ENCODE measurements at places on chromosomes 6 and 20.

DNA sequence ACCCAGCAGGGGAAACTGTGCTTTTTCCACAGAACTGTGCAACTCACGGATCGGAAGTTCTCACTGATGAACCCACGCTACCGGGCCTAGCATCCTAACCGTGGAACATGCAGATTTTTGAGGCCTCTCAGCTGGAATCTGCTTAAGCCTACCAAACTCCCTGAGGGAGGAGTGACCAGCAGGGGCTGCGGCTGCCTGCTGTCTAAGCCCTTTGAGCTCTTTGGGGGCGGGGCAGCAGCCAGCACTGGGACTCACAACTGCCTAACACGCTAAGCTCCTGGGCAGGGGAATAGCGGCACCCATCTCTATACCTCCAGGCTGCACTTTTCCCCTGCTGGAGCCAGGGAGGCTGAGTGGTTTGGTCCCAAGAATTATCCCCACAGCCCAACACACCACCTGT lies 20.4 kb upstream of the METTL24 start:
- no peak for DNase-seq

DNA sequence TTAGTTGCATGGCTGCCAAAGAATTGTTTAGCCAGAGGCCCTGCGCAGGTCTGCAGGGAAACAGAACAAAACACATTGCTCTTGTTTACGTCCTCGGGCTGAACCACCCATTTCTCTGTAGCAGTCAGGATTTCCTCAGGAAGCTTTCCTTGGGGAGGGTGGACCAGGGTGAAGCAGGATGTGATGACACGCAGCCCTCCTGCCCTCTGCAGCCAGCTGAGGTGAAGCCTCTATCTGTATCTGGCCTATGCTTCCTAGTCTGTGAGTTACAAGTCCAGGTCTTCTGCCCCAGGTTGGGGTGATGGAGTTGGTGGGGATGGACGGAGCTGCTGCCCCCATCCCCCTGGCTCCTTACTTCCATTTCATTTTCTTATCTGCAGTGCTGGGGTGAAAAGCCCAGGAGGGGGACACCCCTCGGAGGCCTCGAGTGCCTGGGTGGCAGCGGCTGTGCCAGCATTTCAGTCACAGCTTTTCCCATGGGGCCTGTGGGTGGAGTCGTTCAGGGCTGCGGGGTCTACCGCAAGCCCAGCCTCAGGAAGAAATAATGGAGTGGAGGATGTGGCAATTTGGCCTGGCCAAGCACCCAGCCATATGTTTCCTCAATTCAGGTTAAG lies 24.9 kb downstream of the SASH1 start:
- no peak for DNase-seq

GRCh38 chr6:144335914-144336313 lies 50.8 kb downstream of the UTRN start:
- no peak for DNase-seq

- no peak for DNase-seq
These were observed 32.3 kb downstream of the SNX9 start for GRCh38 chr6:157855325-157855724.

DNA sequence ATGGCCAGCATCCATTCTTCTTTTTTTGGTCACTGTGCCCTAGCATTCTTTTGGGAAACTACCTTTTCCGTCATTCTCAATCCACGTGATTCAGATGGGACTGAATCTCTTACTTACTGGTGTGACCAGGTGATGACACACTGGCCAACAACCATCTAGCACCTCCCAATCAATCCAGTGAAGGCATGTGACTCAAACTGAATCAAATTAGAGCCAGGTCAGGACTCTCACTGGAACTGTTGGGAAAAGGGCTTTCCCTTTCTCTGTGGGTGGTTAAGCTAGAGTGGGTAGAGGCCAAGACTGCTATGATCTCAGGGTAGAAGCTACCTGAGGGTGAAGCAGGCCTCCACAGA lies 36.2 kb upstream of the ZMYND8 start:
- DNase-seq = no peak

- DNase-seq = no peak
These were observed 1343.3 kb upstream of the GJE1 start for GRCh38 chr6:140789466-140789865.

DNA sequence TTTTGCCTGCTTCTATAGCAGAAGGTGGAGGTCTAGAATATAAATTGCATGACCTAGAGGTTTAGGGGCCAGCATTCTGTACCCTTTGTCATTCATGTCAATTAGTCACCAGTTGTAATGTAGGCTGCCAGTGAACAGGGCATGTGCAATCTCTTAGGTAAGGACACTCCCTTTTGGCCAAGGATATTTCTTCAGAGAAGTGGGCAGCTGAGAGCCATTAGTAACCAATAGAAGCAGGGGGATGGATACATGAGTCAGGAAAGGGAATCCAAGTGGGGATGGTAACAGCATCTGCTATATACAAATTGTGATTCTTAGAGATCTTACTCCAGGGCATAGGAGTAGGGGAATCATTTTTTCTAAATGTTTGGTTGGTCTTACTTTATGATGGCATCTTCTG lies 494.2 kb upstream of the JAG1 start:
- no peak for DNase-seq

DNA sequence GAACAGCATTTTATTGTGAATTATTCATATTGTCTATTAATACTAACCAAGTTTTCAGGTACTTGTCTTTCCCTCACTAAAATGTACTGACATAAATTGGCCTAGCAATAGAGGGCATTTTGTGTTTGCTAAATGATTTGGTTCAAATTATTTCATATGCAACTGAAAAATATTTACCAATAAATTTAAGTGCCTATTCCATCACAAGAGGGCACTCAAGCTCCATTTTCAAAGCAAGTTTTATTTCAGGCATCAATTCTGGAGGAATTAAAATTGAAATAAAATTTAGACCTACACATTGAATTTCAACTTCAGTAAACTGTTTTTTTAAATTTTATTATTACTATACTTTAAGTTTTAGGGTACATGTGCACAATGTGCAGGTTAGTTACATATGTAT lies 114.3 kb upstream of the SYNCRIP start:
- DNase-seq = no peak

DNA sequence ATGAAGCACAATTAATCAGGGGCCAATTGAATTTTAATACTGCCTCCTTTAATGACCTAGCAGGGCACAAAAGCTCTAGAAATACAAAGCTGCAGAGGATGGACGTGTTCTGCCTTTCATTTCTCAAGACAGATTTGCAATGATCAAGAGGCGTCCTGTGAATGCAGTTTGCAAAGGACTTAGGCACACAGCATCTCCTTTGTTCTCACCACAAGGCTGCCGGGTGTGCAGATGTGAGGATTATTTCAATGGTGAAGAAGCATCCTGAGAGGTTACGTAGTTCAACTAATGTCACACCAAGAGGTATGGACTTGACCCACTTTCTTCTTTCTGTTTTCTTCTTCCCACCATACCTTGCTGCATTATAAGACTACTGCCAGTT lies 42.9 kb upstream of the SPTLC3 start:
- no peak for DNase-seq

DNA sequence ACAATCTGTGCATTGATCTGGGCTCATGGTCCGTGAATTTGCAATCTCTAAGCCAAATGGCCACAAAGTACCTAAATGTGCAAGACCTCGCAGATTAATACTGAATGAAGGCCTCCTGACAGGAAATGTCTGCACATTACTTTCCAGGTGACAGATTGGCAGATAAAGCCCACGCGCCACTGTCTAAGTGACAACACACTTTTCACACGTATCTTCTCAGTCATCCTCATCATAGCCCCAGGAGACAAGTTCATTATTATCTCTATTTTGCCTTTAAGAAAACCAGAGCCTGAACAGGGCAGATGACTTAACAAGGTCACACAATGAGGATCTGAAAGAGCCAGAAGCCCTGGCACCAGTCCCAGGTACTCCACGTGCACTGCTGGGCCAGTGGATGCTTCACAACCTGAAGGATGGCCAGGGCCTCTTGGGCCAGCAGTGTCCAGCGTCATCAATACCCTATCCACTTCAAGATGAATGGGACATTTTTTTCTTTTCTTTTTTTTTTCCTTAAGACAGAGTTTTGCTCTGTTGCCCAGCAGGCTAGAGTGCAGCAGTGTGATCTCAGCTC lies 266.3 kb downstream of the PTPRT start:
- no peak for DNase-seq

DNA sequence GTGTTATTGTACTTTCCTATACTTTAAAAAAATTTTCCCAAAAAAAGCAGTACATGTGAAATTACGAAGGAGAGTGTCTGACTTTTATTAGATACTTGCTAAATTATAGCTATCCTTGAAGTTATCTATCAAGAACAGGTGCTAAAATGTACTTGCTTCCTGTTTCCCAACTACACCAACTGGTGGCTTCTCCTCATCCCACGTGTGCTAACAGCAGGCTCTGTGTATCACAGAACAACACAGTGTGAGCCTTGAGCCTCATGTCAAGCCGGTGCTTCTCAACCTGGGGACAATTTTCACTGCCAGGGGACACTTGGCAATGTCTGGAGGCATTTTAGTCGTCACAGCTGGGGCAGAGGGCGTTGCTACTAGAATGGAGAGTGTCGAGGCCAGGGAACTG lies 36.2 kb upstream of the CDYL start:
- DNase-seq = no peak

GRCh38 chr6:67608099-67608749 lies 1026.9 kb upstream of the ADGRB3 start:
- no peak for DNase-seq

- no peak for DNase-seq
These were observed 1.6 kb upstream of the NCOA7 start for GRCh38 chr6:125789167-125789566.

DNA sequence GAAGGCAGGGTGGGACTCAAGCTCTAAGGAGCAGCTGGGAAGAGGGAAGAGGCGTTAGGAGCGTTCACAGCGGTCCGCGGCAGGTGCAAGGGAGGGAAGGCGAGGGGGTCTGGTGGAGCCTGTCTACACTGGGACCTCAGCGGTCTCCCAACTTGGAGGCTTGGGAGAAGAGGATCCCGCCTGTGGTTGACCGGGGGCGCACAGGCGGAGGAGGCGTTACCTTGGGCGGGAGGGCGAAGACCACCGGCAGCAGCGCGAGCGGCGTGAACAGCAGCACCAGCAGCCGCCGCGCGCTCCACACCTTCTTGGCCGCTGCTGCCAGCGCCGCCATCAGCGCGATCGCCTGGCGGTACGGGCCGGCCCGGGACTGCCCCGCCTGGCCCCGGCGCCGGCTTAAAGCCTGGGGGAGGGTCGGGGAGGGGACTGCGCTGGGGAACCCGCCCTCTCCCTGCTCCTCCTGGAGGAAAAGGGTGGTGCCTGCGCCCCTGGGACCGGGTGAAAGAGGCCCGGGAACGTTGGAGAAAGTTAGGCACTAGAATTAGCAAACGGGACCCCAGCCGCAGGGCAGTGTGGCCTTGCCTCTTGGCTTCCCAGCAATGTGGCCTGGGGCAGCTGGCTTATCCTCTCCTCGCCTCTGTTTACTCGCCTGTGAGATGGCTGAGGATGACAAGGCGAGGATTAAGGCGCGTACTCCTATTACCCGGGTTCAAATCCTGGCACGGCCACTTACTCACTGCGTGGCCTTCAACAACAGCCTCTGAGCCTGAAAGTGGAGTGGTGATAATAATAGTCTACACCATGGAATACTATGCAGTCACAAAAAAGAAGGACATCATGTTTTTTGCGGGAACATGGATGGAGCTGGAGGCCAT lies at the start of gene SLC13A3:
TSS of gene SLC13A3 (minus strand) at position 369 of the 872 bp plus-strand sequence. CDS start at position 331, 38 bp downstream.
- DNase-seq = no peak

- DNase-seq = no peak
These were observed 1.1 kb upstream of the ADIG start for GRCh38 chr20:38579921-38580320.

DNA sequence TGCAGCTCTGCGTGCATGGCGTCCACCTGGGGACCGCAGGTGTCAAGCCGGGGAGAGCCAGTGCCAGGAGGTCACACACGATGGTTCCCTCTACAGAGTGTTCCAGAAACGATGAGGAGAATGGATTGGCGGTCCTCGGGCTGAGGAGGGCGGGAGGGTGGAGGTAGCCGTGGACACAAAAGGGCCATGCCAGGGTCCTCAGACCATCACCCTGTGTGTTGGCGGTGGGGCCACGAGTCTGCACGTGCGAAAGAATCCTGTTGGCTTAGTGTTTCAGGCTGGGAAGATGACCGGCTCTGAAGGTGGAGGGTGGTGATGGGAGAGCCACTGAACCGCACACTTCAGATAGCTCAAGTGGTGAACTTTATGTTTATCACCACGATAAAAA lies 13.7 kb downstream of the HRH3 start:
- DNase-seq = no peak

- DNase-seq = peak; percentile 30
These were observed 82.7 kb upstream of the FOXC1 start for GRCh38 chr6:1527073-1527457.

DNA sequence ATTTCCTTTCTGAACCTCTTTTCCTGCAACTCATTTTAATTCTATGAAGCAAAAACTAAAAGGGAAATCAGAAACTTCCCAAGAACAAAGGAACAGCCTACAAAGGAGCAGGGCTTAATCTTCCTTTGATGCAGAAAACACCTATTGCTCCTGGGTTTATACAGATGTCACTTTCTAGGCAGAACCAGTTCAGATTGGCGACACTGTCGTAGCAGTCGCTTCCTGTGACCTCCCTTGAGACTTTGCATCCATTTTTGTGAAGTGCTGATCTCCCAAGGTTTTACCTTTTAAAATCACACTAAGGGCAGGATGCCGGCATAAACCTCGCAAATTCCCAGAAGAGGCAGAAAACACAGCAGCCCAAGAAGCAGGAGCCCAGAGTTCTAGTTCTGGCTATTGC lies 40.1 kb downstream of the JAG1 start:
- no peak for DNase-seq

- no peak for DNase-seq
These were observed 40.0 kb downstream of the NUDT3 start for GRCh38 chr6:34352305-34352937.

GRCh38 chr6:72275888-72276287 lies 346.0 kb upstream of the KCNQ5 start:
- no peak for DNase-seq

DNA sequence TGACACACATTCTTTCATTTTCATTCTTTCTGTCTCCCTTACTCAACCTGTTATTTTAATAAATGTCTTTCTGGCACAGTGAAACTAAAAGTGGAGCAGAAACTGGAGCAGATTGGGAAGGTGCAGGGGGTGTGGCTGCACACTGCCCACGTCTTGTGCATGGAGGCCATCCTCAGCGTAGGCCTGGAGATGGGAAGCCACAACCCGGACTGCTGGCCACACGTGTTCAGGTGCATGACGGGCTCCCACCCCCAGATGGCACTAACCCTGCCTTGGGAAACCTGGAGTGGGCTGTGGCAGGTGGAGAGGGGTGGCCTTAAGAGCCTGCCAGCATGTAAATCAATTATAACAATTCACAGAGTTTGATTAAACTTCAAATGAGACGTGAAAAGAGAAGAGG lies 71.4 kb upstream of the PBOV1 start:
- no peak for DNase-seq

DNA sequence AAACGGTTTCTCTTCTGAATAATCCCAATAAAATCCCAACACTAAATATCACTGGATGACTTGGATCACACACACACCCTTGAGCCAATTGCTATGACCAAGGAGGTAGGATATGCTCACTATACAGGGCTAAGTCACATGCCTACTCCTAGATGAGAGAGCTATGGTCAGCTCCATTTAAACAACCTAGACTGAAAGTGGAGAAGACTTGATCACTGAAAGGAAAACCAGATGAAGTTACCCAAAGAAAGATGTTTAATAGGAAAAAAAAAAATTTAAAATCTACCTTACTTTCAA lies 18.9 kb upstream of the COL19A1 start:
- DNase-seq = no peak

- no peak for DNase-seq
These were observed 570 bp upstream of the ANKS1A start for GRCh38 chr6:34888514-34888856.

GRCh38 chr6:14240411-14241166 lies 123.0 kb downstream of the CD83 start:
- DNase-seq = no peak

- no peak for DNase-seq
These were observed 89.2 kb upstream of the HIVEP1 start for GRCh38 chr6:11922901-11923300.

All from GM12892 (cell line).